NCI-H774 (cell line): ENCODE measurements at places on chromosomes 1 and 21.

DNA sequence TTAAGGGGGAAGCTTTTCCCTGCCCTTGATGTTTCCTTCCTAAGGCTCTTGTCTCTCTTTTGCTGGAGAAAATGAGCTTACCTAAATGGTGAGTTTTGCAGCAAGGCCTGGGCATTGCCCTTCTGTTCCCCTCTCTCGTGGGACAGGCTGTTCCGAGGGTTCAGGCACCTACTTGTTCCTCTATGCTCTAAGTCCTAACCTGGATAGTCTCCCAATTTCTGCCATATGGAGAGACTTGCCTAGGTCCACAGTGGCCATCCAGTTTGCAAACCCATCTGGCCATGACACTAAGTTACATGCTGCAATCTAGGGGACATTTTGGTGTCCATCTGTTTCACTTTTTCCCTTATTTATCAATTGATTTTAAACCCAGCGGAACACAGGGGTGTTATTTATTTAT lies 192.0 kb upstream of the KIAA0040 start:
- no peak for DNase-seq

GRCh38 chr1:225254676-225255075 lies 173.2 kb downstream of the LBR start:
- no peak for DNase-seq

DNA sequence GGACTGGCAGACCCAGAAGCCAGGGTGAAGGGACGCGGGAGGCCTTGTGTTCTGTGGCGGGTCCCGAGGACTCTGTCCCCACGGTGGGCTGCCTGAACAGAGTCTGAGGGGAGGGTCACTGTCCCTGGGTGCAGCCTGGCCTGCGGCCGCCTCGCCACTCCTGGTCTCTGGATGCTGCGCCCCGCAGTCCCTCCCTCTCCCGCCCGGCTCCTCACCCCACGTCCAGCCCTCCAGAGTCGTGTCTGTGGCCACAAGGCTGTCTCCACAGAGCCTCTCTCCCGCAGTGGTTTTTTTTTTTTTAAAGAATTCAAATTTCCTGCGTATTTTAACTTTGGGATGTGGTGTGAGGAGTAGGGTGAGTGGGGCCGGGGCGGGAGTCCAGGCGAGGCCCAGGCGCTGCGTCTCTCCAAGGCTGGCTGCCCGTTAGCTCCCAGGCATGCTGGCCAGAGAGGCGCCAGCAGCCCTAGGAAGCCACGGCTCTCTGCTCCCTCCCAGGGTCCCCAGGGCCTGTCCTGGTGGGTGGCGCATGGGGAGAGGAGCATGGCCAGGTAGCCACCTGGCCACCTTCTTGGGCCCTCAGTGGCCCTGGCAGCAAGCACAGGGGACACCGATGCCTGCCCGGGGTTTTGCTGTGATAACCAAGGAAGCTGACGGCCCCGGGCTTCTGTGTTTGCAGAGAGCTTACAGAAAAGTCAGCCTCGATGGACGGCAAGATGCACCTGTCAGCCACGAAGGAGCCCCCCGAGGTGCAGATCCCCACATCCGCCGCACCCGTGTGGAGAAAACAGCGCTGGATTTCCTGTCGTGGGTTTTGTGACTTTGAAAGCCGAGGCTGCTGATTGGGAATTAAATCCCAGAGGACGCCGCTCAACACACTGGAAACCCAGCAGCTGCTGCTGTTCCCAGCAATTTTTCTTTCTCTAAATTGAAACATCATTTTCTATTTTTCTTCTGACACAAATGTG lies 72.8 kb downstream of the MORN1 start:
- no peak for DNase-seq

GRCh38 chr1:66296370-66296769 lies 237.6 kb upstream of the SGIP1 start:
- DNase-seq = no peak

DNA sequence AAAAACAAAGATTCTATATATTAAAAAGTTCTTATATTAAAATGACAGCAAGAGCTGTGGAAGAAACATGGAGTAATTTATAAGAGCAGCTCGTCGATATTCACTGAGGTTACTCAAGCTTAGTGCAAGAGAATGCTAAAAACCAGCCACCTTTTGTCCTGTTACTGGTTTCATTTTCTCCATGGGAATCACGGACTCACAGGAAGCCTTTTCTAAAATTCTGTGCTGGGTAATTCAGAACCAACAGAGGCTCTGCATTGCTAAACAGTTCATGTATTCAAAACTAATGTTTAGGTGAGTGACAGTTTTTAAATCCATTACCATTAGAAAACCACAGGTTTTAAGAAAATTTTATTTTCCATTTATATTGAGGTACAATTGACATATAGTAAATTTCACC lies 147.8 kb upstream of the MAP1LC3C start:
- DNase-seq = no peak

DNA sequence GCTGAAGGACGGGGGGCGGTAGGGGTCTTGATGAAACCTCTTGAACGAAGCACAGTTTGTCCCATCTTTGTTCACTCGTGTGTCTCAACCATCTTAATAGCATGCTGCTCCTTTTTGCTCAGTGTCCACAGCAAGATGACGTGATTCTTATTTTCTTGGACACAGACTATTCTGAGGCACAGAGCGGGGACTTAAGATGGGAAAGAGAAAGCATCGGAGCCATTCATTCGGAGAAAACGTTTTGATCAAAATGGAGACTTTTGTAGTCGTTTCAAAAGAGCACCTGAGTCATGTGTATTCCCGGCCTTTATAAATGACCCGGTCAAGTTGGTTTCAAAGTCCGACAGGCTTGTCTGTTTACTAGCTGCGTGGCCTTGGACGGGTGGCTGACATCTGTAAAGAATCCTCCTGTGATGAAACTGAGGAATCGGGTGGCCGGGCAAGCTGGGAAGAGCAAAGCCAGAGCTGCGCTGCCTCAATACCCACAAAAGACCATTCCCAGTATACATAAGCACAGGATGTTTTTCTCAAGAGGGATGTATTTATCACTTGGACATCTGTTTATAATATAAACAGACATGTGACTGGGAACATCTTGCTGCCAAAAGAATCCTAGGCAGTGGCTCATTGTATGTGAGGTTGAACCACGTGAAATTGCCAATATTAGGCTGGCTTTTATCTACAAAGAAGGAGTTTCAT lies 18.5 kb downstream of the ETS2 start:
- no peak for DNase-seq

- no peak for DNase-seq
Measured at GRCh38 chr1:21568006-21568746, 59.0 kb downstream of the ALPL start.

DNA sequence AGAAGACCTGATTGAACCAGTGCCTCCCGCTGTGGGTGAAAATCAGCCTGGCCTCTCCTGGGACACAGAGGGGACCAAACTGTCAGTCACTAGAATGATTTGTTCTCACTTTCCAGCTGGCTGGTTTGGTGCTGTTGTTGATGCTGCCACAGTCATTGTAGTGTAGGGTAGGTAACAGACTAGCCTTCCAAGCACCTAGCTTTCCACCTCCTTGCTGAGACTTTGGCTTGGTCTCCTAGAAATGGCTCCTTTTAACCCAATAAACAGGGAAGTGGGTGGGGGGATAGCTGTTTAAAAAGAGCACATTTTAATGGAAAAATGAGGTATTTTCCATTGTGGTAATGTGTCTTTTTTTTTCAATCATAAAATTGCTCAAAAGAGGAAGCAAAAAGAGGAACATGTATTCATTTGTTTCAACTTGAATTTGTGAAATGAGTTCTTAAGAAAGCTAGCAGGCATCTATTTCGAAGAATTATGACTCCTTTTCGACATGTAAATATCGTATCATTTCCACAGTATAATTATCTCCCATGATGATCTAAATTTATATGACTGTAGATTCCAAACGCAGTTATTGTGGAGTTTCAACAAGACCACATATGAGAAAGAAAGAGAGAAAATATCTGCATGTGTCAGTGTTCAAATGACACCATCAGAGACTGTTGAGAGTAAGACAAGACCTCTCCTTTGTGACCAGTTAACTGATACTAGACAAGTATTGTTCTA lies 190.1 kb downstream of the HLX start:
- DNase-seq = no peak

DNA sequence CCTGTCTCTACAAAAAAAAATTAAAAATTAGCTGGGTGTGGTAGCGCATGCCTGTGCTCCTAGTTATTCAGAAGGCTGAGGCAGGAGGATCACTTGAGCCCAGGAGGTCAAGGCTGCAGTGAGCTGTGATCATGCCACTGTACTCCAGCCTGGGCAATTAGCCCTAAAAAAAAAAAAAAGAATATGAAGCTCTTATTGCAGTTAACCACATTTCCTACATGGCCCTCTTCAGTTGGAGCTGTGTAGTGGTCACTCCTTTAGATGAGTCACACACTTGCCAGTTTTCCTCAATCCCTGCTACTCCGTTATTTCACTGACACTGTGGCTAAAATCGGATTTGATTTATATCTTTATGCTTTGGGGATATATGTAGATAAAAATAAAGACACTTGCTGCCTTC lies 11.8 kb downstream of the NFYC start:
- DNase-seq = no peak

GRCh38 chr1:89989099-89989498 lies 5.8 kb upstream of the ZNF326 start:
- DNase-seq = no peak

DNA sequence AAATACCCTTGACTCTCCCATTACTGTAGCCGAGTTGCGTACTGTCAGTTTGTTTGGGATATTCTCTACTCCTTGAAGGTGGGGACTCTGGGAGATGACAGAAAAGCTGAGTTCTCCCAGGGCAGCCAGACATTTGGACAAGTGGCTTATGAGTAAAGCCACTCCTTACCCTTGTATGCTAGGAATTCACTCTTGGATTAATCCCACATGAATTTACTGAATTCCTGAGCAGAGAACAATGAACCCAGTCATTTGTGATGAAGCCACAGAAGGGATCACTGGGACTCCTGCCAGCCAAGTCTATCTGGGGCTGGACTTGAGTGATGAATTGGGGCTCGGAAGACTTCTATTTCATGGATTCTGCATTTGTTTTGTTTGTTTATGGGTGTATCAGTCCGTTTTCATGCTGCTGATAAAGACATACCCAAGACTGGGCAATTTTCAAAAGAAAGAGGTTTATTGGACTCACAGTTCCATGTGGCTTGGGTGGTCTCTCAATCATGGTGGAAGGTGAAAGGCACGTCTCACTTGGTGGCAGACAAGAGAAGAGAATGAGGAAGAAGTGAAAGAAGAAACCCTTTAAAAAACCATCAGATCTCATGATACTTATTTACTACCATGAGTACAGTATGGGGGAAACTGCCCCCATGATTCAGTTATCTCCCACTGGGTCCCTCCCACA lies 25.1 kb downstream of the C1orf116 start:
- no peak for DNase-seq

DNA sequence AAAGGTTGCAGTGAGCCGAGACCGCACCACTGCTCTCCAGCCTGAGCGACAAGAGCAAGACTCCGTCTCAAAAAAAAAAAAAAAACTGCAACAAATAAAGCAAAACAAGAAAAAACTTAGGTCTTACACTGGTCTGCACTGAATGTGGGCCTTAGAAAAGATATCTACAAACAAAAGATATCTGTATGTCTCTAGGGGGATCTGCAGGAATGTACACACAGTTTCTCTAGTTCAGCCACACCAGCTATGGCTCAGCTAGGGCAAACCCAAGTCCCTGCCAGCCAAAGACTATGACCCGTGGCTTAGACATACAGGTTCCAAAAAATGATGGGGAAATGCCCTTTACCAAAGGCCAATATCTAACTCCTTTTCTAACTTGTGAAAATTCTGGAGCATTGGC lies 202.4 kb upstream of the KAZN start:
- no peak for DNase-seq

- peak; percentile 74 for DNase-seq
Measured at GRCh38 chr1:204363335-204364114, 3.8 kb upstream of the PLEKHA6 start.

GRCh38 chr1:209710093-209710492 lies 5.4 kb downstream of the HSD11B1 start:
- DNase-seq = no peak
